Amniotic stem cell (primary cell): ENCODE measurements at places on chromosomes 4 and X.

DNA sequence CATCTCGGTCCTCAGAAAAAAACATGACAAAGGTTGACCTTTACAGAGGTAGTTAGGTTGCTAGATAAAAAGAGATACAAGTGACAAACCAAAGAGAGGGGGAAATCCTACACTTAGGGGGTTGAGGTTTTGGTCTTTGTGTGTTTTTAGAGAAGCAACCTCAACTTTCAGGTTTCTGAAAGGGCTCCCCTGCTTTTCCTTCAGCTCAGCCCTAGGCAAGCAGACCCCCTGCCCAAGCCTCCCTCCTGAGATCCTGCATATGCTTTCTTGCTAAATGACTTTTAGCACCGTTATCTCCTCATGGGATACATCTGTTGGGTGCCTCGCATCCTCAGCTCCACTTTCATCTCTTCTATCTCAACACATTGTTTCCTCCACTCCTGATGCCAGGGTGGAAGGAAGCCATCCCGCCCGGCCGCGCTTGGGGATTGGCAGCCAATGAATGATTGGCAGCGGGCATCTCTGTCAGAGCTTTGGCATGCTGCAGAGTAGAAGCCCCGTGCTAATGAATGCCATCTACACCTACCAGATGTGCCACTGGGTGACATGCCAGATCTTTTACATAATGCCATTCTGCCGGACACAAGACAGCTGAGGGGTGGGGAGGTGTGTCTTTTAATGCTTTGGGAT is 15.0 kb upstream of the PRDM8 start:
- no peak for DNase-seq

GRCh38 chrX:123339221-123339905 is 155.3 kb downstream of the GRIA3 start:
- DNase-seq: no peak

DNA sequence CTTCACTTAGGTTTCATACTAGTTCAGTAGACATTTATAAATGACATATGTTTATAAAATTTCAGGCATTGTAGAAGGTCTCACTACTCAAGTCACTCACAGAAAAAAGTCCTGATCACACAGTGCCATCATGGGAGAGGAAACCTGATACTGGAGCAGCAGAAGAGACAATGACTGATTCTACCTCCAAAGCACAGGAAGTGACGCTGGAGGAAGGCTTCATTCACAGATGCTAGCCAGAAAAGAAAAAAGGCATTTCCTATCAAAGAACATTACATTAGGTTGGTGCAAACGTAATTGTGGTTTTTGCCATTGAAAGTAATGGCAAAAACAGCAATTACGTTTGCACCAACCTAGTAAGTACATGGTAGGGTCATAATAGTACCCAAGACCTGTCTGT is 79.5 kb downstream of the RASGEF1B start:
- no peak for DNase-seq

GRCh38 chrX:139920316-139920715 is 12.5 kb downstream of the ATP11C start:
- no peak for DNase-seq

- DNase-seq: no peak
Measured at GRCh38 chr4:123259676-123260646, 136.6 kb upstream of the SPRY1 start.

DNA sequence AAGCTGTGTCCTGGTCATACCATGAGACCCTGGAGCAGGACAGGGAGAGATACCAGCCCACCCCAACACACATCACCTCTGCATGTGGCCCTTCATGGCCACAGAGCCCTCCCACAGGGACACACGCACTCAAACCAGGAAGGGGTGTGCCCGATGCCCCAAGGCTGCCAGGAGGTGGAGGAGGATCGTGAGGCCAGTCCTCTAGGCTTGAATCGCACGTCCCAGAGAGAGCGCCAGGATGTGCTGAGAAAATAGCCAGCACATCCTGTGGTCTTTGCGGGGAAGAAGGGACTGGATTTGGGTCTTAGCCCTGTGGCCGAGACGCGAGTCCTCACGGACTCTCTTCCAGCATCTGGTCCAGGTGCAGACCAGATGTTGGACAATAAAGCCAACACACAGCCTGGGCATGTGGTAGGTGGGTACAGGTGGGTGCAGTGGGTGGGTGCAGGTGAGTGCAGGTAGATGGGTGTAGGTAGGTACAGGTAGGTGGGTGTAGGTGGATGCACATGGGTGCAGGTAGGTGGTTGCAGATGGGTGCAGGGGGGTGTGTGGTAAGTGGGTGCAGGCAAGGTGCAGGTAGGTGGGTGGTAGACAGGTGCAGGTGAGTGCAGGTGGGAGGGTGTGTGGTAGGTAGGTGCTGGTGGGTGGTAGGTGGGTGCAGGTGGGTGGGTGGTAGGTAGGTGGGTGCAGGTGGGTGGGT is 94.3 kb upstream of the AFAP1 start:
- DNase-seq: no peak

DNA sequence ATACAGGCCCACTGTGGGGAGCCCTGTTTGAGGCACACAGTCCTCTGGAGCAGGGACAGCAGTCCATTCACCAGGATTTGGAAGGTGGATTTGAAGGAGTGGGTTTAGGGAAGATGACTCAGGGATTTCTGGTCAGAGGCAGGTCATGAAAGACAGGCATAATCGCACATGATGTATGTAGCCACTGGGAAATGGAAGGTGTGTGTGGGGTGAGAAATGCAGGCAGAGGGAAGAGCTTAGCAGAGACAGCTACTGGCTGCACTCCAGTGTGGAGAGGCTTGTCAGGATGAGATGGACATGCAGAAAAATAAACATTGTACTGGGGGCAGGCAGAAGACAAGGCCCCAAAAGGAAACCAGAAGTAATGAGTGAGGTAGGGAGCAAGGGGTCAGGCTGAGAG is 85.2 kb upstream of the STS start:
- no peak for DNase-seq

DNA sequence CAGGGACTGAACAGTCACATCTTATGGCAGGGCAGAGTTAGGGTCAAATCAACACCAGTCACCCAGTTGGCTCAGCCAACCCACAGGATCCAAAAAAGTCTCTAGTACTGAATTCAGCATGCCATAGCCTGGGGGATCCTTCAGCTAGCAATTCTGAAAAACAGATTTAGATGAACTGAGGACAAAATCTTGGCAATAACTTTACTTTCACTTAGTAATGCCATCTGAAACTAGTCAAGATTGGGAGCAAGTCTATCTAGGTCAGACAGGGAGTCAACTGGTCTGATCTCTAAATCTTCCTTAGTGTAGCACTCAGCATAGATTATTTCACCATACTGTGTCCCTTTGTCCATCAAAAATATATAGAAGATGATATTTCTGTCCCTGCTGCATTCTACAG is 76.0 kb downstream of the HHIP start:
- DNase-seq: no peak

GRCh38 chrX:77953302-77953701 is 16.1 kb downstream of the PGAM4 start:
- DNase-seq: no peak

- no peak for DNase-seq
Measured at GRCh38 chr4:139028191-139028661, 12.6 kb downstream of the NOCT start.

- DNase-seq: no peak
Measured at GRCh38 chrX:75603833-75604232, 81.0 kb upstream of the ZDHHC15 start.

GRCh38 chr4:129322920-129323319 is 227.0 kb downstream of the C4orf33 start:
- DNase-seq: no peak

- no peak for DNase-seq
Measured at GRCh38 chr4:89177807-89178206, 66.5 kb downstream of the TIGD2 start.

- no peak for DNase-seq
Measured at GRCh38 chr4:146567396-146567795, 45.7 kb upstream of the SLC10A7 start.

GRCh38 chr4:46804781-46805413 is 104.1 kb downstream of the COX7B2 start:
- DNase-seq: no peak

DNA sequence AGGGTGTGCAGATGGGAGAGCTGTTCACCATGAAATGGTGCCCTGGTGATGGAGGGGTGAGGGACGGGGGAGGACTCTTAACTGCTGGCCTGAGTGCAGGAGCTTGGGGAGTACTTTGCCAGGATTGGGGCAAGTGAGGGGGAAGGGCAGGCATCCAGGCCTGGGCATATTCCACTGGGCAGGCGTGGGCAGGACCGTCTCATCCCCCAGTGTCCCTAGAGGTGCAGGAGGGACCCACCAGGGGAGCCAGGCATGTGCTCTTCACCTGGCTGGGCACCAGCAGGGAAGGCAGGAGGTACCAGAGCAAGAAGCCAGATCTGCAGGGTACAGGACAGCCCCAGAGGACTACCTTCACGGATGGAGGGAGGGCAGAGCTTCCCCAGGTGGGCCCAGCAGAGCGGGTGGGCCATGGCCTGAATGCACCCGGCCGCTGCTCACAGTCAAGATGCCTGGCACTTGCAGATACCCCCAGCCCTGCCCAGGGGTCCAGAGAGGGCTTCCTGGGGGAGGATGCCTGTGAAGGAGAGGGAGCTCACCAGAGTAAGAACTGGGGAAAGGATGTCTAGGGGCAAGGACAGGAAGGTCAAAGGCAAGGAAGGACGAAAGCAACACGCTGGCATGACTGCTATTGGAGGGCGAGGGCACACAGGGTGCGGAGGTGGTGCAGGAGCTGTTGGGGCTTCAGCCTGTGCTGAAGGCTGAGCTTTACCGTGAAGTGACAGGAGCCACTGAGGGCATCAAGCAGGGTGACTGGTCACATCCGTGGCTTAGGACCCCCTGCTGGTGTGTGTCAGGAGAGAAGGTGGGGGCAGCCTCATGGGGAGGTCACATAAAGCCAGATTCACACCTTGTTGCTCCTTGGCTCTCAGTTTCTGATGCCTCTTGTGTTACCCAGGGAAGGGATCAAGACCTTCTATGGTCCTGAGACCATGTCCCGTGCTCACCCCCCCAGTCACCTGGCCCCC is 68.2 kb upstream of the NKX1-1 start:
- DNase-seq: no peak

DNA sequence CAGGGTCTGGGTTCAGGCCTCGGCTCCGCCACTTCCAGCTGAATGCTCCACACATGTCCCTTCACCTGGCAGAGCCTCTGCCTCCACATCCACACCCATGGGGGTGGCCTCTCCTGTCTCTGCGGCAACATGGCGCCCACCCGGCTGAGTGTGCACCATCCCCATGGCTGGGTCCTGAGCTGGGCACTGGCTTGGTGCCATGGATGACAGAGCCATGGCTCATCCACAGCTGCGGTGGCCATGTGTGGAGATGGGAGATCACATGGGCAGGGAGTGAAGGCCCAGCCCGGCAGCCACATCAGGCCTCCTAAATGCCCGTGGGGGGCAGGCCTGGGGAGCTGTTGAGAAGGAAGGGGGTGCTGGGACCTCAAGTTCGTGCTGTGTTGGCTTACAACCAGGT is 213.7 kb downstream of the AFAP1 start:
- no peak for DNase-seq

- DNase-seq: peak; percentile 74
Measured at GRCh38 chr4:76194325-76194724, 19.3 kb downstream of the SCARB2 start.

DNA sequence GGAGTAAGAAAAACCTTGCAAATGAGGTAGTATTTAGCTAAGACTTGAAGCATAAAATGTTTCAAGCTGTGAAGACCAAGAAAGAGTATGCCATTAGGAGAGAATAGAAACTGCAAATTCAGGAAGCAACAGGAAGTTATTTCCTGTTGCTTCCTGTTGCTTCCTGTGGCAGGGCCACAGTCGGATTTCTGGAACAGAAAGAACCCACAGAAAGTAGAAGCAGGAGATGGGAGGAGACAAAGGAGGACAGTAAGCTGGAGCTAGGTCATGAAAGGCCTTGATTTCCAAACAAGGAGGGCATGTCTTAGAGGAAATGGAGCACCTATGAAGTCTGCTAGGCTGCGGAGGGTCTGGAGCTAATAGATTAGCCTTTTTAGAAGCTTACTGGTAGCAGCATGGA is 17.2 kb downstream of the ASB11 start:
- DNase-seq: no peak

GRCh38 chrX:111071542-111072277 is 24.3 kb upstream of the PAK3 start:
- no peak for DNase-seq

- DNase-seq: peak; percentile 64
Measured at GRCh38 chr4:72701987-72702819, 133.2 kb upstream of the ADAMTS3 start.
